Cortex of kidney (tissue), 1 donor: ENCODE measurements at places on chromosomes 3 and 15.

- DNase-seq = no peak
Observed at GRCh38 chr3:61580982-61581643, 19.7 kb downstream of the PTPRG start.

DNA sequence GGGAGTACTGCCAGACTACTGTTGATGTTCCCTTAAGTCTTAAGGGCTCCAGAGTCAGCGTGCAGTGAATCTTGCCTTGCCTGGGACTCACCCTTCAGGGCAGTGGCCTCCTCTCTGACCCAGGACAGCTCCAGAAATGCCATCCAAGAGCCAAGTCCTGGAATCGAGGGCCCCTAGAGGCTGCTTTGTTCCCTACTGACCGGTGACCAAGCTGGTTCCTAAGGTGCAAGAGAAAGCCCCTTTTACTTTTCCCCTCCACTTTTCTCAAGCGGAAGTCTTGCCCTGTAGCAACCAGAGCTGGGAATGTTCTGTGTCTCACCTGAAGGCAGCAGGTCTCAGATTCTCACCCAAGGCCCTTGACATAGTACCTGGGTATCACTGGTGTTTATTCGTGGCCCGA, 238.0 kb downstream of the DOCK3 start:
- no peak for DNase-seq

- DNase-seq = no peak
Observed at GRCh38 chr3:70736009-70736408, 423.6 kb upstream of the MDFIC2 start.

DNA sequence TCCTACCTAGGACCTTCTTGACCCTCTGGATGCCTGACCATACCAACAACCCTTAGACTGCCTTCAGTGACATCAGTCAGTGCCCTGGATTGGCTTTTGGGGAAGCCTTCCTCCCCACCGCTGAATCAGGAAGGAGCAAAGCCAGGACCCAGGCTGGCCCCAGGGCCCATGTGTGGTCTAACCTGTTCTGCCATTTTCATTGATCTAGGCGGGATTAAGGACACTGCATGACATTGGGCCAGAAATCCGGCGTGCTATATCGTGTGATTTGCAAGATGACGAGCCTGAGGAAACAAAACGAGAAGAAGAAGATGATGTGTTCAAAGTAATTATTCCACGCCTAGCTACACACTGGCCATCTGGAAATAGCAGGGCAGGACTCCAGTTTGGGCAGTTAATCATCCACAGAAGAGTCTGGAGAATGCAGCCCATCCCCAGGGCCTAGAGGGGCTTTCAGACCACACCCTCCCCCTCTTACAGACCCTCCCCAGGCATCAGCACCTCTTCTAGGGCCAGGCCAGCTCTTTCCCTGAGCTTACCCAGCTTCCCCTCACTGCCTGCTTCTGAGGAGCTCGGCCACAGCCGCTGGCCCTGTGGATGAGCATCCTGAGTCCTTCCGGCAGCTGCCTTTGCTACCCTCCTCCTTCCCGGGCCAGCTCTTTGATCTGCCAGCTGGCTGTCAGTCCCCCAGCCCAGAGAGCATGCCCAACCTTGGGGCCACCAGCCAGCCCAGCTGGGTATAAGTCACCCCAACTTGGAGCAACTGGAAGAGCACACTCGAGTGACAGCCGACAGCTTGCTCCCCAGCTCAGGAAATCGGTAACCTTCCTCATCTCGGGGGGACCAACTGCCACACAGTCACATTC, 45.9 kb downstream of the CHDH start:
- DNase-seq = no peak

- no peak for DNase-seq
Observed at GRCh38 chr3:14253022-14253706, 74.5 kb downstream of the LSM3 start.

GRCh38 chr15:40871749-40872617, 2.1 kb downstream of the RHOV start:
- no peak for DNase-seq

- DNase-seq = no peak
Observed at GRCh38 chr15:94844198-94844537, 612.8 kb downstream of the MCTP2 start.

GRCh38 chr3:183466575-183466974, 38.2 kb upstream of the MCF2L2 start:
- DNase-seq = no peak

- no peak for DNase-seq
Observed at GRCh38 chr3:57787867-57788623, 31.9 kb downstream of the SLMAP start.

DNA sequence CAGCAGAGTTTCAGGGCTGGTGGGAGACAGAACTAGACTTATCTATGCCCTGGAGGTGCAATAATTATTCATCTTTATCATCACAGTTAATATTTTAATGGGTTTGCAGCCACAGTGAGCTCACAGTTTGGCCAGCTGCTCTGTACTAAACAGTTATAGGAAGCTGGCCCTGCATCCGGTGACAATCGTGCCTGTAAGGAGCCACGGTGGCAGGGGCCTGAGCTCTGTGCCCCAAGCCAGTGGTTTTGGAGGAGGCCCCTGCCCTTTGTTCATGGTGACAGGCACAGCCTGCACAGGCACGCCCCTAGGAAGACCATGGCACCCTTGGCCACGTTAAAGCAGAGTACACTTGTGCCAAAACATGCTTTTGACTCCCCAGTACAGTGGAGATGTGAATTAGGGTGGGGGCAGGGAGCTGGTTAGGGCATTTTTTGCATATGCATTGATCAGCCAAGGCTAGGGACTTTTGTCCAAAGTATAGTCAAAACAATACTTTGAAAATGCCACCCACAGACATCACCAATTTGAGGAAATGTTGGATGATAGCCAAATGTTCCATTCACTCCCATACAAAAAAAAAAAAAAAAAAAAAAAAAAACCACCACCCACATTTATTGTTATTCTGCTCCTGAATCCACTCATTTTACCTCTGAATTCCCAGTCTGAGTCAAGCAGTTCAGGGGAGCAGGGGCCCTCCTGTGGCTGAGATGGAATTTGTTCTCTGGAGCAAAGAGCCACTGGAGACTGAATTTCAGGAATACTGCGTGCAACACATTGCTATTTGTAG, 3.4 kb upstream of the RFTN1 start:
- DNase-seq = no peak

GRCh38 chr15:70493376-70493775, 270.0 kb downstream of the UACA start:
- no peak for DNase-seq

DNA sequence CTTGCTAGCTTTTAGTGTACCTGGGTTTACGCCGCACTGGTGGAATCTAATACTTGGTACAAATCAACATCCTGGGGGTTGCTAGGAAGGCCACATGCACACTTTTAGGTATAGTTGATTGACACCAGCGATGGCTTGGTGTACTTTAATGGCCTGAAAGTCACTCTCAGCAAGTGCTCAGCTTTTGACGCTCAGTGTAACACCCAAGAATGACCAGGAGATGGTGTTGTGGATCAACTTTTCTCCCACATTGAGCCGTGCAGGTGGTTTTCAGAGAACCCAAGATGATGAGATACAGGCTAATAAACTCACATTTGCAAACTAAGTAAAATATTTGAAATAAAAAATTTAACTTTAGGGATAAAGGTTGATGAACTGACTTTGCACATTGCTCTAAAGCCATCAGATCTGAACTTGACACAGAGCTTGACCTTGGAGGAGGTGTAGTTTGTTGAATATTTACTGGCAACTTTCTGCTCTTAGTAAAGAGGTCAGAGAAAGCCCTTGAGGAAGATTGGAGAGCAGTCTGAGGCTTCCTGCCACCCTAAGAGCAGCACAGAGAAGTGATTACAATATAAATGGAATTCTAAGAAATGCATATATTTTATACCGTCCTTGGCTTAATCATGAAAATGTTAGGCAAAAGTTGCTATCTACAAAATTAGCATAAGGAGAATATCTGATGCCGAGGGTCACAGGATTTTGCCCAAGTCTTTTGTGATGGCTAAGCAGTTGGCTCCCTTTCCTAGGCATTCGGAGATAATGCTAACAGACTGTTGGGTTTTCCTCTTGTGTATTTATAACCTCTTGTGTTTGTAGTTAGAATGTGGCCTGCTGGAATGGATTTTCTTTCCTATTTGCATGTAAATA, 143.4 kb upstream of the RASGRP1 start:
- no peak for DNase-seq

- no peak for DNase-seq
Observed at GRCh38 chr3:30353711-30354467, 252.5 kb upstream of the TGFBR2 start.

DNA sequence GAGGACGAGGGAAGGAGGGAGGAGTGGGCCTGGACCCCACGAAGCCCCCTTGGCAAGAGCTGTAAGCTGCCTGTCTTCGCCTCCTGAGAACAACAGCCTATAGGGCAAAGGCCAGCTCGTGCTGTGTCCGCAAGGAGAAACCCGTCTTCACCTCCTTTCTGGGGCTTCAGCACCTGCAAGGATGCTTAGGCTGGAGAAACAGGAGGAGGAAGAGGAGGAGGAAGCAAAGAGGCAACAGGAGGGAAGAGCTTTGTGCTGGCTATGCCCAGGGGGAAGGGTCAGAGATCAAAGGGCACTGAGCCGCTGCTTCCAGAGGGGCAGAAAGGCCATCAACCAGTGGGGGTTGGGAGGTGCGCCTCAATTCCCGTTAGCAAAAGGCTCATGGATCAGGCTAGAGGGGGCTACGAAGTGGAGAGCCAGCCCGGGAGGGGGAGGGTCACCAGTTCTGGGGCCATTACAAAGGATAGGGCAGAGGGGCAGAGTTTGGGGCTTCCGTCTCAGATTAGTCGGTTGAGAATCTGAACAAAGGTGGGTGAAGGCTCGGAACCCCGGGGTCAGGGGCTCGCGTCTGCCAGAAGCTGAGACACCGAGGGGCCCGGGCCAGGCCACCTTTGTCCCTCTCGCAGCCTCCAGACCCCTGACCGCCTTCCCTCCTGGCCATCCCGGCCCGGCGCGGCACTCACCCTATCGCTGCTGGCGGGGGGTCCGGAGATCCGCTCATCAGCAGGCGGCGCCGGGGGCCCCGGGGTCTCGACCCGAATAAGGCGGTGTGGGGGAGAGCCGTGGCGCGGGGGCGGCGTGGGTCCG, 792 bp downstream of the SHF start:
- no peak for DNase-seq

DNA sequence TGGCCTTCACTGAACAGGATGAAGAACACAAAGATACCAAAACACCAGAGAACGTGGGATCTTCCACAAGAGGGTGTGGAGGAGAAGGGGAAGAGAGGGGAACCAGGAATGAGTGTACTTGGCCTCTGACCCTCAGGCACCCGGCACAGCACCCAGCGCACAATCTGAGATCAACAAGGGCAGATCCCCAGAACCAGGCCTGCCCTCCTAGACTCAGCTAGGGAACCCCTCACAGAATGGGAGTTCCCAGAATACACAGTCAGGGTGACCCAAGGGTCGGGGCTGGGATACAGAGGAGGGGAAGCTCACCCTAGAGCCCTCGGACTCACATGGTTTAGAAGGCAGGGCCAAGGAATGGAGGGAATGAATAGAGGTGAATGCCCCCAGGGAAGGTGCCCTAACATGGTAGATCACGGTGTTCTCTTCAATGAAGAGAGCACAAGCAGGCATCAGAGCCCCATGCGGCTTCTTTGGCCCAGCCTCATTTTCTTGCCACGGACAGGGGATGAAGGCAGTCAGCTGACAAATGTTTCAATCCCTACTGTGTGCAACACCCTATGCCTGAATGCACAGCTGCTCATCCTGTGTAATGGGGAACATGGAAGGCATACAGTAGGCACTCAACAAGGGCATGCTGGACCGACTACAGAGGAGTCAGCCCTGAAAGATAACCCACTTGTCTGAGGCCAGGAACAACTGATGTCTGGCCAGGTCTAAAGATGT, 13.1 kb downstream of the BMF start:
- DNase-seq = no peak

DNA sequence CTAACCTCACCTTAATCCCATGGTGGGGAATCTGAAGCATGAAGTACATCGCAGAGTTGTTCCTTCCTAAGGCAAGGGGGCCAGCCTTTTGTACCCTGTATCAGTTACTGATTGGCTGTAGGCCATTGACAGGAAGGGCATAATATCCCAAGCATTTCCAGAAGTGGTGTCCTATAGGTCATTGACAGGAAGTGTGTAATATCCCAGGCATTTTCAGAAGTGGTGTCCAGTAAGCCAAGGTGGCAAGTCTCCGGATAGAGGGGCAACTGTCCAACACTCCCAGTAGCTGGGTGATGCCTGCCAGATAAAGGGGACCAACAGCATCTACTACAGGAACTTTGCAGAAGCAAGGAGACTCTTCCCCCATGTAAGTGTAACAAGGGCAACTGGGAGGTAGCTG, 52.1 kb upstream of the MYRIP start:
- DNase-seq = no peak

DNA sequence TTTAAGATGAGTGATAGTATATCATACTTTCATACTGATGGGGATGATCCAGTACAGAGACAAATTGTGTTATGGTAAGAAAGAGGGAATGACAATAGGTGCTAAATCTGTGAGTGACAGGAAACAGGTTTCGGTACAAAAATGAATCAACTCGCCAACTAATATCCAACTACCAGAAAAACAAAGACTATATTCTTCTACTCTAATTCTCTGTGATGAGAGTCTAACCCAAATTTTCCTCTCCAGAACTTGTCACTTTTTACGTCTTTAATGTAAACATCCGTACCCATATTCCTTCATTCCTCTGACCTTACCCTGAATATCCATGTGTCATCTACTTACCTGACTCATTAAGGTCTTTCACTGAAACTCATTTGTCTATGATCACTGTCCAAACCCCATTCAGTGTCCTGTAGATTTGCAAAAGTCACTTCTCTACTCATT, 39.6 kb downstream of the SCAPER start:
- no peak for DNase-seq

GRCh38 chr3:9809615-9810432, at the start of gene TTLL3:
Gene TTLL3, plus strand, starts transcription at chr3:9810262. Its CDS starts 400 bp downstream, at chr3:9810662.
- no peak for DNase-seq

- no peak for DNase-seq
Observed at GRCh38 chr15:96410175-96411055, 79.9 kb downstream of the NR2F2 start.

GRCh38 chr15:73924171-73924921, 1.9 kb upstream of the LOXL1 start:
- DNase-seq = no peak

- no peak for DNase-seq
Observed at GRCh38 chr15:93974804-93975481, 256.4 kb upstream of the MCTP2 start.

DNA sequence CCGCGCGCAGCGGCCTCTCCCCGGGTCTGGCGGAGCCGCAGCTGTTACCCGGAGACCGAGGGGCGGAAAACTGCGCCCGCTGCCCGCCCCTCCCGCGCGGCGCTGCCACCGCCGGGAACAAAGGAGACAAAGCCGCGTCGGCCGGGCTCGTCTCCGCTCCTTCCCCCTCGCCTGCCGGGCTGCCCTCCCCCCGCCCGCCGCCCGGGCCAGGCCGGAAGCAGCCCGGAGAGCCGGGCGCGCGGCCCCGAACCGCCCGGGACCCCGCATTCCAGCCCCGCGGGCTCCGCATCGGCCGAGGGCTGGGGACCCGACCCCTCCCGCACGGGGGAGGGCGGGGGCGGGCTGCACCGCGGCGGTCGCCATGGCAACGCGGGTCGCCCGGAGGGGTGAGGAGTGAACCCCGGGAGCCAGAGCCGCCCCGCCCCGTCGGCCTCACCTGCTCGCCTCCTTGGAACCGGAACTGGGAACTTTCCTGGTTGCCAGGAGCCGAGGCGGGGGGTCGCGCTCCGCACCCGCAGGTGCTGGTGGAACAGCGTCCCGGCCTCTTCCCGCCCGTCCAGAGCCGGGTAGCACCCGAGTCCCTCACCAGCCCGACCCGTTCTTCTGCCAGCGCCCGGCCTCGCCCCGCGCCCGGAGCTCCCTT, 448 bp downstream of the PLXNB1 start:
- no peak for DNase-seq

- DNase-seq = no peak
Observed at GRCh38 chr3:89300981-89301380, 193.6 kb downstream of the EPHA3 start.

GRCh38 chr15:60370105-60370868, 27.5 kb downstream of the ANXA2 start:
- no peak for DNase-seq
